NCI-H1105 (cell line): ENCODE measurements at places on chromosomes 4 and X.
A peak's percentile ranks its signal among the peaks of the same experiment; 100 is the strongest.

DNA sequence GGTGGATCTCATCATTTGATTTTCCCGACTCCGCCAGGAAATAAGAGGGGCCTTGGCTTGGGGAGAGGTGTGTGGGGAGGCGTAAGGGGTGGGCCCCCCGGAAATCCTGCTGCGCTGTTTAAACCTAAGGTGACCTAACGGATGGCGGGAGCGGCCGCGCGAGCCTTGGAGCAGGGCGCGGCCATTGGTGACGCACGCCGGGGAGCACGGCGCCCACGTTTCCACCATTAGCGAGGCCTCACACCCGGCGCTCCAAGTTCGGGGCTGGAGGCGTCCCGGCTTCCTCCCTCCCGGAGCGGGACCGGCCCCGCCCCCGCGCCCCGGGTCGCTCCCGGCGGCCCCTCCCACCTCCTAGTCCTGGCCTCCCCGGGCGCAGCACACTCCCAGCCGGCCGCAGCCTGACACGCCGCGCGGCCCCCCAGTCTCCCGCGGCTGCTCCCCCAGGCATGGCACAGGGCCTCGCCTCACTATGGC lies at the start of gene SMS:
SMS (plus strand) TSS at position 354 of the 474 bp plus-strand sequence; CDS start at position 470, 116 bp downstream.
- DNase-seq: peak; percentile 68

DNA sequence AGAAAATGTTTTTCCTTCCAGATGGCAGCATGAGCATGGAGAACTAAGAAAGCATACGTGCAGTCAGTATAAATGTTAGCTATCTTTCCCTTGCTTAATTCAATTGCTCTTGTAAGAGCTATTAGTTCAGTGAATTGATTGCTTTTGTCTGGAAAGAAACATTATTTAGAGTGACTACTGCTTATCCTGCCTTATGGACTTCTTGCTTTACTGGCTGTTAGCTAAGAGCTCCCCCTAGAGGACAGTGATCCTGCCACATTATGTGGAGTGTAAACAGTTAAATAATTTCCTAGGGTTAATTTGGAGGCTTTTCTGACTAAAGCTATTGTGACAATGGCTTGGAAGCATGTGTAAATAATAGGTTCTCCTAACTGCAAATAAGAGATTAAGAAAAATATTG lies 1402.4 kb downstream of the FAM133A start:
- peak; percentile 1 for DNase-seq

- no peak for DNase-seq
Observed at GRCh38 chrX:1416327-1416784, 24.4 kb upstream of the SLC25A6 start.

DNA sequence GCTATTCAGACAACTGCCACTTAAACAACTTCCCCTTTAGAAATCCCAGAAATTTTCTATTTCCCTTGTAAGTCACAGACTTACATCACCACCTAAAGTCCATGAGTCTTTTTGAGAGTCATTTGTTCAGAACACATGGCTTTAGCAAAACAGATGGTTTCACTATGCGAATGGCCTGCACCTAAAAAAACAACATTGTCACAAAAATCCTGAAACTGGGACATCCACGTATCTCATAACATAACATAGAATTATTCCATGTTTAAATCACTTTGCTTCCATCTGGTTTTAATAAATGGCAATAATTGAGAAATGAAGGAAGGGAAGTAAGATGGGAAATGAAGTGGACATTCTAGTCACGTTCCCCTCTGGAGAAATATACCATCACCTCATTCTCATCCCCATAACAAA lies 155.3 kb upstream of the EDNRA start:
- no peak for DNase-seq

GRCh38 chrX:53817548-53817947 lies 131.0 kb upstream of the HUWE1 start:
- no peak for DNase-seq

DNA sequence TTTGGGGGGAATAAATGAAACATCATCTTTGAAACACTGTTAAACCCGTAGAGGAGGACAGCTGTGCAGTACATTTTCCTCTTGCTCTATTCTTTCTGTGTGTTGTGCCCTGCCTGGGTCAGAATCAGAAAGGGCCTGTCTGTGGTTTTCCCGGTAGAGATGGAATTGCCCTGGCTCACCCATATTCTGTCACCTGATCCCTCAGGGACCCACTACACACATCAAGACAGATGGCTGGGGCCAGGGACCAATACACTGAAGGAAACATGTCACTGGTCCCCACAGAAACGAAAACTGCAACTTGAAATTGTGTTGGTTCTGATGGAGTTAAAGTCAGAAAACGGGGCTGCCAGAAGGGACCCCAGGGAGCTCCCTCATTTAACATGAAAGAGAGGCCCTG lies 114.9 kb downstream of the ZNF827 start:
- DNase-seq: no peak
